HCEC 1CT (cell line): ENCODE measurements at places on chromosomes 11 and 22.

GRCh38 chr11:95505927-95506426 is 275.0 kb upstream of the SESN3 start:
- peak; percentile 73 for DNase-seq

GRCh38 chr11:95750101-95750500 is 39.5 kb downstream of the FAM76B start:
- DNase-seq = no peak

DNA sequence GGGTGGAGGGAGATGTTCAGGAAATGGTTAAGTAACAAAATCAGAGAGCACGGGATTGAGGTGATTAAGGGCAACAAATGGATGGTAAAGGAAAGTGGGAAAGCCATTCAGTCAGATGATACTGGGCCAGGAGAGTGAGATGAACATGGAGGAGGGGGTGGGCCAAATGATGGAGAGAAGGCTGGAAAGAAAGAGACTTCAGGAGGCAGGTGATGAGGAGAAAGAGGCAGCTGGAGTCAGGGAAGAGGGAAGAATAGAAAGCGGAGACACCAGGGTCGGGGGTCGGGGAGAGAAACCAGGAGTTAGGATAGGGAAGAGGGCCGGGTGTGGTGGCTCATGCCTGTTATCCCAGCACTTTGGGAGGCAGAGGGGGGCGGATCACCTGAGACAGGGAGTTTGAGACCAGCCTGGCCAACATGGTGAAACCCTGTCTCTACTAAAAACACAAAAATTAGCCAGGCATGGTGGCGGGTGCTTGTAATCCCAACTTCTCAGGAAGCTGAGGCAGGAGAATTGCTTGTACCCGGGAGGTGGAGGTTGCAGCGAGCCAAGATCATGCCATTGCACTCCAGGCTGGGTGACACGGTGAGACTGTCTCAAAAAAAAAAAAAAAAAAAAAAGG is 4.7 kb upstream of the KDM2A start:
- DNase-seq = no peak

DNA sequence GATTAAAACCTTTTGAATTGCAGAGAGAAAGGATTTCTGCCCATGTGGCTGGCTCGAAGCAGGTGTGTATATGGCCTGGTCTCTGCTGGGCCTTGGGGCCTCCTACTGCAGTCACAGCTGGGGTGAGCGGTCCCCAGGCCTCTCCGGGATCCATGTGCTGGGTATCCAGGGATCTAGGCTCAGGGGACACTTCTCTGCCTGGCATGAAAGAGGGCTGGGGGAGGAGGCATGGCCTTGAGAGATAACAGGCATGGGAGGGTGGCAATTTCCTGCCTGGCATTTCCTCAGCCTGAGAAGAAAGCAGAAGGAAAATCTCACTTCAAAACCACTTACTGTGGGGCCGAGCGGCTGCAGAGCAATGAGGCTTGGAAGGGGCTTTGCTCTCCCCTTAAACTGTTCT is 20.3 kb upstream of the PARVG start:
- no peak for DNase-seq

- DNase-seq = no peak
Measured at GRCh38 chr22:49396817-49397216, 430.9 kb downstream of the BRD1 start.

DNA sequence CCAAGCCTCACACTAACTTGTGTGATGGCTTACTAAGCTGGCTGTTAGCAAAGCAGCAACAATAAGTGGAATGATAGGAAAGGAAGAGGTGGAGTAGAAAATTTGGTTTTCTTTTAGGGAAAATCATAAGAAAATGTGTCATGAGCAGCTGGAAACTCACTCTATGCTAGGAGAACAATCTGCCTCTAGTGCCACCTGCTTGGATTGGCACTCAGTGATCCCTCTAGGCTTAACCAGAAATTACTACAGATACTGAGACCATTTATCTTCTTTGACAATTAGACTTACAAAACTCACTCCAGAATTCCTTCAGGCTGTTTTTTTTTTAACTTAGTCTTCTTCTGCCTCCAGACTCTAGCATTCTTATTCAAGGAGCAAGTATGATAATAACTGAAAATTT is 117.3 kb downstream of the CD44 start:
- DNase-seq = no peak

DNA sequence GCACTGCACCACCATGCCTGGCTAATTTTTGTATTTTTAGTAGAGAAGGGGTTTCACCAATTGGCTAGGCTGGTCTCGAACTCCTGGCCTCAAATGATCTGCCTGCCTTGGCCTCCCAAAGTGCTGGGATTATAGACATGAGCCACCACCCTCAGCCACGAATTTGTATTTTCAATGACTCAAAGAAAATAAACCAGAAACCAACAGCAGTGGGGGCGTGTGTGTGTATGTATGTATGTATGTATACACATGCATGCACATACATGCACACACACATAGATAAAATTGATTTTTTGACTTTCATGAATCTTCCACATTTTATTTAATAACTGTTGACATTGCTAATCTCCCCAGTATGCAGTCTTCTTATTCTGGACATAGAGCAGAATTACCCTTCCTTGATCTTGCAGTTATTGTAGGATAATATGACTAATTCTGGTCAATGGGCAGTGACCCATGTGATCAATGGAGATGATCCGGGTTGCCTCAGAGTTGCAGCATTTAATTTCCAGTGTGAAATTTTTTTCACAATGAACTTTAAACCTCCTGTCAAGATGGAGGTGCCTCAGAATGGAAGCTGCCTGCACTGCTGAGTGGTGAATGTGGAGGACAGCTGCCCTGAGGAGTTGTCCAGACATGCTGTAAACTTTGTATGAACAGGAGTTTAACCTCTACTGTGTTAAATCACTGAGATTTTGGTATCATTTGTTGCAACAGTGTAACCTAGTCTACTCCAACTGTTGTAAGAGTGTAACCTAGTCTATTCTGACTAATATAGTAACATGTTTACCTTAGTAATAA is 12.8 kb upstream of the PTPN5 start:
- DNase-seq = no peak

DNA sequence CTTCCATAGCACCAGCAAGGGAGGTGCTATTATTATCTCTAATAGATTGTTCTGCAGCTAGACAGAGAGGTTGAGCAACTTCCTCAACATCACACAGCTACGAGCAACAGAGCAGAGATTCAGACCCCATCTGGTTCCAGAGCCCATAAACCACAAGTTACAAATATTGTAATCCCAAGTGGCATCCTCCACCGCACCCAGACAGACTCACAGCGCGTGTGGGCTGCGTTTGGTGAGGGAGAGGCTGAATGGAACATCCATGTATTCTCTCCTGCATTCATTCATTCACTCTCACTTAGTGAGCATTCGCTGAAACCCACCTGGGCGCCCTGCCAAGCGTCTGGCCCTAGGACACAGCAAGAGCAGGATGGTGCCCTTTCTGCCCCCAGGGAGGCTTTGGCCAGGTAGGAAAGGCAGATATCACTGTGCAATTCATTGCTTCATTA is 33.5 kb downstream of the LIF start:
- no peak for DNase-seq

DNA sequence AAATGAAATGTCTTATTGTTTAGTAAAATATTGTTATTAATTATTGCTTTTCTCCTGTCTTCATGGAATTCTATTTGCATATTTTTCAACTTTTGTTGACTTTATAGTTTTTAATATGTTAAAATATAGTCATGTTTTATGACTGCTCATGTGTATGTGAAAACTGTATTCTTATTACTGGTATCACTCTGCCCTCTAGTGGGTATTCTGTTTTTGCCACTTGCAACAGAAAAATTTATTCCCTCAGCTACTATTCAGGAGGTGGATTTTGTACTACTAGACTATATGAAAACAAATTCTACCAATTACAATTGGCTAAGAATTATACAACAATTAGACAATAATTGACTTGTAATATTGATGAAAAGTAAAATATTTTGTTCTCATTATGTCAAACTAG is 45.0 kb downstream of the OR4C6 start:
- peak; percentile 3 for DNase-seq

DNA sequence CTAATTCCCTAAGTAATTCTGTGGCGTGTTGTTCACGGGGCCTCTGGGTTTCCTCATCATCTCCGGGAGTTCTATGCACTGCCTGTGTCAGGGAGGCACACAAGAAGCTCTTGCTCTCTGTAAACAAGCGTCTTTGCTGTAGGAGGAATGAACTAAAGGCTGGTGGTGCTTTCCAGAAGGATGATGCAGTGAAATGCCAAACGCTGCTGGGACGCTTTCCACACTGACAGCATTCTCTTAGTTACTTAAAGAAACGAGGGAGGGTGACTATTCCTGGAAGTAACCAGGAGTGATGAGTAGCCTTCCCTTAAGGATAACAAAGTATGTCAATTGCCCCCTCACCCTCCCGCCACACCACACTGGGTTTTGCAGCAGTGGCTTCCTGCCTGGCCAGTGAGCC is 38.5 kb upstream of the NUP50 start:
- DNase-seq = peak; percentile 44

- no peak for DNase-seq
Measured at GRCh38 chr11:60910281-60910687, 3.7 kb upstream of the TMEM109 start.

DNA sequence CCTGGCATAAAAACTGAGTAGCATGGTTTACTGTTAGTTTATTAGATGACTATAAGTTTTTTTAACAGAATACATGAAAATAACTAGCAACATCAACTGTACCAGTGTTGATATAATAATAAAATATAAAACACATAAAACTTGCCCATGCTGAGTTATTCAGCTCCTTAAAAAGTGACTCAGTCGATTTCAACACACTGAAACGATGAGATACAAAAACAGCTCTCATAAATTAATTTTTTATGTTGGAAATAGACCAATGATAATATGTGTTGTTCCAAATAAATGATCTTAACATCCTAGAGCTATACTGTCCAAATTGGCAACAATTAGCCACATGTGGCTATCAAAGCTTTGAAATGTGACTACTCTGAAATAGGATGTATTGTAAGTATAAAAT is 15.9 kb downstream of the PDGFD start:
- peak; percentile 54 for DNase-seq

GRCh38 chr11:13434247-13435205 is 28.5 kb downstream of the BTBD10 start:
- no peak for DNase-seq

- DNase-seq = no peak
Measured at GRCh38 chr11:28139841-28140415, 31.7 kb downstream of the METTL15 start.

- no peak for DNase-seq
Measured at GRCh38 chr11:11567936-11568650, 53.7 kb downstream of the GALNT18 start.

- DNase-seq = no peak
Measured at GRCh38 chr22:46674367-46674781, 54.2 kb downstream of the GRAMD4 start.

GRCh38 chr22:46942799-46943785 is 180.6 kb downstream of the TBC1D22A start:
- no peak for DNase-seq

DNA sequence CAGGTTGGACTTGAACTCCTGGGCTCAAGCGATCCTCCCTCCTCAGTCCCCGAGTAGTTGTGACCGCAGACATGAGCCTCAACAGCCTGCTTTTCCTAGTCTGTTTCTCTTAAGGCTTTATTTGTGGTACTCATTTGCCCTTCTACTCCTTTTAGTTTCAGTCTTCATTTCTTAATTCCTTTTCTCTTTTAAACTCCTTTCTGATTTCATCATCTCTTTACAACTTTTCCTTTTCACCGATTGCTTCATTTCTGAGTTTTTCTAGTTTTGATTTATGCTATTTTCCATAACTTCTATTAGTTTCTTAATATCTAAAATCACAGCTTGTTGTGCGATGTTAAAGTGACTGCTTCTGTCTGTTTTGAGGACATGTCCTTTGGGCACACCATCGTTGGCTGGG is 17.3 kb upstream of the MRGPRF start:
- DNase-seq = no peak

DNA sequence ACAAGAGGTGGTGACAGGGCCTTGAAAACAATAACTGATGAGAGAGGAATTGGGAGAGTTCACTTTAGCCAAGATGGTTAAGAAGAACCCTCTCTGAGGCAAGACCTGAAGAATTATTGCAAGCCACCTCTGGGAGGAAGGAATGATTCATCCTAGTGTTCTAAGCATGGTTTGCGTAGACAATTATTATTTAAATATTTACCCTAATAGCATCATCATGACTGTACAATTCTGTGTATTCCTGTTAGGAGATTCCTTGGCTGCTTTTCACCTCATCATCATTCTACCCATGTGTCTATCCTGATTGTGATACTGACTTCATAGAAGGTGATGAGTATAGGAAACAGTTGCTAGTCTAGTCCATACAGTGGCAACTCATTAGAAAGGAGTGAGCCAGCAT is 264.4 kb downstream of the DDX10 start:
- peak; percentile 98 for DNase-seq

DNA sequence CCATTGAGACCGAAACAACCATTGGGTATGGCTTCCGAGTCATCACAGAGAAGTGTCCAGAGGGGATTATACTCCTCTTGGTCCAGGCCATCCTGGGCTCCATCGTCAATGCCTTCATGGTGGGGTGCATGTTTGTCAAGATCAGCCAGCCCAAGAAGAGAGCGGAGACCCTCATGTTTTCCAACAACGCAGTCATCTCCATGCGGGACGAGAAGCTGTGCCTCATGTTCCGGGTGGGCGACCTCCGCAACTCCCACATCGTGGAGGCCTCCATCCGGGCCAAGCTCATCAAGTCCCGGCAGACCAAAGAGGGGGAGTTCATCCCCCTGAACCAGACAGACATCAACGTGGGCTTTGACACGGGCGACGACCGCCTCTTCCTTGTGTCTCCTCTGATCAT is 20.5 kb downstream of the KCNJ5 start:
- DNase-seq = no peak

DNA sequence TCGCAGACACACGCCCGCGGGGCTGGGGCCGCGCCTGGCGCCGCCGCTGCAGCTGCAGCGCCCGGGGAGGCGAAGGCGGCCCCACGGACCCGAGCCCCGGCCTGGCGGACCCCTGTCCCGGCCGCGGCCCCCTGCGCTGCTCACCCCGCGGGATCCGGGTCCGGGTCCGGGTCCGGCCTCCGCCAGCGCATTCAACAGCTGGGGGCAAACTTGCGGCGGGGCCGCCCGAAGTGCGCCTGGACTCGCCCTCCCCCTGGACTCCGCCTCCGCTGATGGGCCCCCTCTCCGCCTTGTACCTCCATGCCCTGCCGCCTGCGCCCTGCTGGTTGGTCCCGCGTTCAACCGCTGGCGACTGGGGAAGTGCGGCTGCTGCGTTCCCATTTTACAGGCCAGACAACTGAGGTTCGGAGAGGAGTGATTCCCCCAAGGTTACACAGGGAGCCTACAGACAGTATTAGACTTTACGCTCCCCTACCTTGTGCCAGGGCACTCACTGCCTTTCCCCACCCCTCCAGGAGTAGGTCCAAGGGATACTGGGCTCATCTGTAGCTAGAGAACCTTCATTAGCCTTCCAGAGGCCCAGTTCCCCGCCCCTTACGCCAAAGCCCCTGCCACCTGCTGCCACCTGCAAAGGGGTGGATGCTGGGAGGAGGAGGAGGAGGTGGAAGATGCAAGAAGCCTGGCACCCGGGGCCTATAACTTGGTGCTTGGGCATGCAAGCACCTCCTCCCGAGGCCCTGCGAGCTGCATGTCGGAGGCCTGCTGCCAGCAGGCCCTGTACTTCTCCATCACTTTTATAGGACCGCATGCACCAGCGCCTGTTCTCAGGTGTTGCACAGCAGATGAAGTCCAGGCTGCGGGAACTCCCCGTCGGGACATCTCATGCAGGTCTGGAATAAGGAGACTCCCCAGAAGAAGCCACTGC is 694 bp upstream of the ELFN2 start:
- no peak for DNase-seq

- DNase-seq = no peak
Measured at GRCh38 chr11:64935359-64936081, at the start of gene GPHA2. Gene GPHA2 (minus strand): TSS chr11:64935893. CDS start chr11:64935460, 433 bp downstream.
